Renal pelvis (tissue), 12 donors: ENCODE measurements at places on chromosomes 1 and 21. TPM values are rescaled to one million over a fixed set of nuclear protein-coding genes. Genes with fewer than 3 reads are reported as not detected.

Gene PADI1
- 0.08 TPM for polyA plus RNA-seq

Gene PLEKHA6
- polyA plus RNA-seq: 55.8 TPM

Gene TPTE
- polyA plus RNA-seq: 0.06 TPM

Gene FAM151A
- 35.8 TPM for polyA plus RNA-seq

Gene LCE2C
- not detected for polyA plus RNA-seq

Gene OLIG1
- polyA plus RNA-seq: 0.41 TPM

DNA sequence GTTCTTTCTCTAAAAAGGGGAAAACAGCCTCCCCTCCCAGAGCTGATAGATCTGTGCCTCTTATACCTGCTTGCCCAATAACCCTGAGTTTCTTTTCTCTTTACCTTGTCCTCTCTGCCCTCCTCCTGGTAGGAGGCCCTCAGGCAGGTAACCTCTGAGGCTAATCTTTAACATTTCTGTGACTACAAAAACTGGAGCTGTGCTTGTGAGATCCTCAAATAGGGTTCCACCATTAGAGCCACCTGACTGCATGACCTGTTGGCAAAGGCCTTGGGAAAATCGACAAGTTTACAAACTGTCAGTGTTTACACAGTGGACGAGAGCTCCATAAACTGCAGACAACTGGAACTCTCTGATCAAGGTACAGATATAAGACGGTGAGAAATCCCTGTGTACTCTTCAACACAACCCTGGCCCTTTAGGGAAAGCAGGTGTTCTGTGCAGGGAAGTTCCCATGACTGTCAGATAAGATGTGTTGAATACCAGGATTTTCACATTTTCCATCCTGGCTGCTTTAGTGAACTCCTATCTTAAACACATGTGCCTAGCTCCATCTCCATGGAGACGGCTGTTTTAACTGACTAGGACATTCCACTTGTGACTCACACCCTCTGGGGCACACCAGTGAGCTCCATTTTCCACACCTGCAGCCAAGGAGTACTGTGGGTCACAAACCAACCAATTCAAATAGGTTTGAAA is 38.3 kb downstream of the ECE1 start:
- no peak for DNase-seq

DNA sequence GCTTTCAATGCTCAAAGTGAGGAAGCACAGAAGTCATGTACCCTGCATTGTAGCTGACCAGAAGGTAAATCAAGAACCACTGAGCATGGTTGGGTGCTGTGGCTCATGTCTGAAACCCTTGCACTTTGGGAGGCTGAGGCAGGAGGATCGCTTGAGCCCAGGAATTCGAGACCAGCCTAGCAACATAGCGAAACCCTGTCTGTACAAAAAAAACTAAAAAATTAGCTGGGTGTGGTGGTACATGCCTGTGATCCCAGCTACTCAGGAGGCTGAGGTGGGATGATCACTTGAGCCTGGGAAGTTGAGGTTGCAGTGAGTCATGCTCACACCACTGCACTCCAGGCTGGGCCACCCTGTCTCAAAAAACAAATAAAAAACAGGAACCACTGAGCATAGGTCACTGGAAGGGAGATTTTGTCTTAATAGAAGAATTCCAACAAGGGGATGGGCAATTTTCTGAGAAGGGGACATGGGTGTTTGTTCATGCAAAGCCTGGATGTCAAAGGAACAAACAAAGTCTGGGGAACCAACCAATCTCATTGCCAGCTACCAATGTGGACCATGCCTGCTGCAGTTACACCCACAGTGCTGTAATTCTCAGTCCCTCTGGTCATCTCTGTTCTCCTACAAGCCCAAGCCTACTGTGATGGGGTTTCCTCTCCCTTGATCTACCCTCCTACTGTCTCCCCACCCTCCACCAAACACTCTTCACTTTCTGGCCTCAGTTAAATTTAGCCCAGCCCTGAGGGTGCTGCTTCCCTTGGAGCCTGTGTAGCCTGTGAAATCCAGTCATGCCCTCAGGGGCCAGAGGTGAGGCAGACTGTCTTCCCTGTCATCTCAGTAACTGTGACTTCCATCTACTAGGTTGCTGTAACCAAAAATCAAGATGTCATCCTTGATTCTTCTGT is 47.9 kb downstream of the ELF3 start:
- DNase-seq: no peak

- DNase-seq: peak; percentile 69
Measured at GRCh38 chr1:50023292-50024159, at the start of gene AGBL4. Gene AGBL4 (minus strand): TSS chr1:50023954.

DNA sequence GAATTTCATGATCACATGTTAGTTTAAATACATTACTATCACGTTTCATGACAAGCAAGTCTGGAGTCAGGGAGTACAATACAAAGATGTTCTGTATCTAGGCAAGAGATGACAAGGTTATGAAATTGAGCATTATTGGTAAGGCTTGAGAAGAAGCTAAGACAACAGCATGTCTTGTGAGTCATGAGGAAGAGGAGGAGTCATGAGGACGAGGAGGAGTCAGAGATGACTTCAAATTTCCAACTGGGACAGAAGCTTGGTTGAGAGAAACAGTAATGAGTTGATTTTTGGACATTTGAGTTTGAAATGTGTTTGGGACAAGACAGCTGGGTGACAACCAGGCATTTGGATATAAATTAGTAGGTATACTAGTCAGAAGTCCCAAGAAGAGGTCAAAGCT is 4.3 kb upstream of the UBE2U start:
- DNase-seq: no peak

DNA sequence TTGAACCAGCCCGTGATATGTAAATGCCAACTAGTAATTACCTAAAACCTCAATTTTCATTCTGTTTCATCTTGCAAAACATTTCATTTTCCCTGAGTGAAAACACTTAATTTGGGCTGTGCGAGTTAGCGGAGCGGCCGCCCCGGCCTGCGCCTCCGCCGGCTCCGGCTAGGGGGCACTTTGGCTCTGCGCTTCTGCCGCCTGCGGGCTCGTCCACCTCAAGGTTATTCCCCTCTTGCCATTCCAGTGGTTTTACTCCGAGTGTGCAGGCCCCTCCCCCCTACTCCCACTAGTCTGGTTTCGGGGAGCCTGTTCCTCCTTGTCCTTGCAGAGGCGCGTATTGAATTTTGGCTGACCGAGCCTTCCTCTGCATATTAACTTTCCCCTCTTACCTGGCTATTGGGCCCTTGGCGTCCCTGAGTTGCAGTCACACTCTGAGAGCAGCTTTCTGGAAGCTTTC is 55.6 kb downstream of the PEX14 start:
- DNase-seq: no peak

DNA sequence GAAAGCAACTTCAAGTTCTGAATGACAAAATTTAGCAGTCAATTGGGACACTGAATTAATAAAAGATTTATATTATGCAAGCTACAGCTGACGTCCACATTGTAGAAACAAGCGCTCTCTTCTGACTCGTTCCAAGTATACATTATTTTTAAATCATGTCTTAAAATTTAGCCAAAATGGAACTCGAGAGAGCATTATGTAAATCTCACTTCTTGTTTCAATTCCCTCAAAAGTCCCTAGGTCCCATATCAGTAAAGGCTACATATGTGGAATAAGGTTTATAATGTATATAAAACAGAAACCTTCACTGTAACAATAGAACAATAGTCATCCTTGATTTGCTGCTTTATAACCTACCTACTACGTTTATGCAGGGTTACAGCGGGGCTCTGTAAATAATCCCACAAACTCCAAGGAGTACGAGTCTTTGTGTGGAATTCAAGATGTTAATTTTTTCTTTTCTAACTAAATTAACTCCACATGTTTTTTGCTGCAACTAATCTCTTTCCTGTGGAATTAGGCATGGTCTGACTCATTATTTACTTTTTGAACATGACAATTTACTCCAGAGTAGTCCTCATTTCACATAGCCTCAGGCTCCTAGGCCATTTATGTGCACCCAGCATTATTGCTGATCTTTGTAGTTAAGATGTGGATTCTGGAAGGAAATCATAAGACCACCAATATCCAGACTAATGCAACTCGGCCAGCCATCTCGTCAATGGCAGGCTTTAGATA is 785.1 kb downstream of the LTN1 start:
- DNase-seq: no peak

DNA sequence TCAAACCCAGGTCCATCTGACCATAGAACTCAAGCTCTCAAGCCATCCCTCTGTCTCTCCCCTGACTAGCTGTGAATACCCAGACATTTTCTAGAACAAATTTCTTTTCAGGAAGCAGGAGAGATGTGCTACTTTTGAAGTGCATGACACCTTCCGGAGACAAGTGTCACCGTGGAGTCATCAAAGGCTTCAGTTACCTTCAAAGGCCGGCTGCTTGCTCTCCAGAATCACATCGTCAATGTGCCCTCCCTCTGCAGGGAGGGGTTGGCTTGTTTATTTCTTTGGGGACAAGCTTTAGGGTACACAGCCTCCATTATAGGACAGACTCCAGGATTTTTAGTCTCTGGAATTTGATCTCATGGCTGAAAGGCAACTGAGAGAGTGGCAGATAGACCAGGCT is 37.7 kb upstream of the IGSF21 start:
- no peak for DNase-seq

DNA sequence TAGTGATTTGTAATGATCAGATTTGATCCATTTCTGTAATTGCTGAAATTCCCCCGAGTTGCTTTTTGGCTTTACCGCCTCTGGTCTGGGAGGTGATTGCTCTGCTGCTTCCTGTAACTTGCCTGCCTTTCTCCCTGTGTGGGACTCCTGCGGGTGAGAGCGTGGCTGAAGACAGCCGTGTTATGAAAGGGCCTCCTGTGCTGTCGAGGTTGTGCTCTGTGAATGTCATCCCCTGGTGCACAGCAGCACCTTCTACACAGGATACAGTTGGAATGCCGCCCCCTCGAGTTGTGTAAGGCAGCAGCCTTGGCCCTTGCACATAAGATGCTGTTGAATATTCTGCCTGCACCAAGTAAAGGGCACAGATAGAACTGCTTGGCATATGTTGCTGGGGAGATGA is 5.9 kb downstream of the SOD1 start:
- no peak for DNase-seq

DNA sequence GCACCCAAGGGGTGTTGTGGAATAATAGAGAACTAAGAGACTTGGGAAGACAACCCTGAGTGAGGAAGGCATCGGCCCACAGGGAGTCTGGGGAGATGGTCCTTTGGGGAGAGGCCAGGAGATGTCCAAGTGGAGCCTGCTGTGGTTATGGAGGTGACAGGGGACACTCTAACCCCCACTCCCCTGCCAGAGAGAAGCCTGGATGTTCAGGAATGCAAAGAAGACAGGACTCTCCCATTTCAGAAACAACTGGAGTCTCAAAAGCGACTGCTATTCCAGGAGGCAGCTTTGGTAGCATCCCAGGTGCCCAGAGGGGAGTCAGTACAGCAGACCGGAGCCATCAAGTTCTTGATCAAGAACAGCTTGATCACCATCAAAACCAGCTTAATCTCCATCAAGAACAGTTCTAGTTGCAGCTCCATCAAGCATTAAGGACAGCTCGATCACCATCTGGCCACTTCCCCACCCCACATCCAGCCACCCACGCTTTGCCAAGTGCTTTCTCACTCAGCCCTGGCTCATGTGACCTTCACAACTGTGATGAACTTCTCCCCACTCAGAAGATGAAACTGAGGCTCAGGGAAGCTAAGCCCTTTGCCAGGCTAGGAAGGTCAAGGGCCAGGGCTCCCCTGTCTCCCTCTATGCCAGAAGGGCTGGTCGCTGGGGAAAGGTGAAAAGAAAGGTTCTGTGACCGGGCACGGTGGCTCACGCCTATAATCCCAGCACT is 743 bp downstream of the CD52 start:
- DNase-seq: no peak

DNA sequence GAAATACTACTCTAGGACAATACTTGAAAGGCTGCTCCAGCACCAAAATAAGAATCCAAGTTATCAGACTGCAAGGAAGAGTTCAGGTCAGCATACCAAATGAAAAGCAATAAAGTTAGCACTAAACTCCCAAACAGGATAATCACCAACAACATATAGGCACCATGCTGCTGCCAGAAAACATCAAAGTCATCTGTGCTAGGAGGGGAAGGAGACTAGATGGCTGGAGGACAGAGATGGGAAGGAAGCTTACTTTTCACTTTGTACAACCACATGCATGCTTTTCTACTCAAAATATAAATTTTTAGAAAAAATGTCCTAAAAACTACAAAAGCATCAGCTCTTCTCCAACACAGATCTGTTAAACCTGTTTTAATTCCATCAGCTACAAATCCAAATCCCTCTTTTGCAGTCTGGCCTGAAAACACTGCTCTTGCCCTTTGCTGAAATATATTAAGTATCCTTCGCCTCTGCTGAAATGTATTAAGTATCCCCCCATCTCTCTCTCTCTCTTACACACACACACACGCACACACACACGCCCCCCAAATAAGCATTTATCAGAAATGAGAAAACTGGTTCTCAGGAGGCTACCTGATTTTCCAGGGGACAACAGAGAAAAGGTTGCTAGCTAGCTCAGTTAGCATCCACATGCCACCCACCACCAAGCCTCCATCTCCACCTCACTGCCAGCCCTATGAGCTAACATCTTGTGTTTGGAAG is 1.5 kb downstream of the GATAD2B start:
- no peak for DNase-seq

GRCh38 chr1:87325982-87326738 is 2.5 kb upstream of the LMO4 start:
- peak; percentile 64 for DNase-seq

DNA sequence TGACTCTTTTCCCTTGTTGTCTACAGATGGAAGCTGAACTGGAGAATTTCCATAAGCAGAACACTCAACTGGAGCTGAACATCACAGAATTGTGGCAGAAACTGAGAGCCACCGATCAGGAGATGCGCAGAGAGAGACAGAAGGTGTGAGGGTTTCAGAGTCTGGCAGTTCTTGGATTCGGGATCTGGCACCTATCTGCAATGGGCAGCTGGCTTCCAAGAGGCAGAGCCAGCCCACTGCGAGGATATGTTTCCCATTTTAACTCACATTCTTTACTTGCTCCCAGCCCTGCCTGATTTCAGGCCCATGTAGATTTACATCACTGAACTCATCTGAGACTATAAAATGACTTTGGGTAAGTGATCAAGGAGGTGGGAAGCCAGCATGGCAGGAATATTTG is 37.3 kb upstream of the TMEM125 start:
- DNase-seq: no peak

GRCh38 chr21:44509539-44509938 is 30.5 kb downstream of the KRTAP10-1 start:
- DNase-seq: no peak

DNA sequence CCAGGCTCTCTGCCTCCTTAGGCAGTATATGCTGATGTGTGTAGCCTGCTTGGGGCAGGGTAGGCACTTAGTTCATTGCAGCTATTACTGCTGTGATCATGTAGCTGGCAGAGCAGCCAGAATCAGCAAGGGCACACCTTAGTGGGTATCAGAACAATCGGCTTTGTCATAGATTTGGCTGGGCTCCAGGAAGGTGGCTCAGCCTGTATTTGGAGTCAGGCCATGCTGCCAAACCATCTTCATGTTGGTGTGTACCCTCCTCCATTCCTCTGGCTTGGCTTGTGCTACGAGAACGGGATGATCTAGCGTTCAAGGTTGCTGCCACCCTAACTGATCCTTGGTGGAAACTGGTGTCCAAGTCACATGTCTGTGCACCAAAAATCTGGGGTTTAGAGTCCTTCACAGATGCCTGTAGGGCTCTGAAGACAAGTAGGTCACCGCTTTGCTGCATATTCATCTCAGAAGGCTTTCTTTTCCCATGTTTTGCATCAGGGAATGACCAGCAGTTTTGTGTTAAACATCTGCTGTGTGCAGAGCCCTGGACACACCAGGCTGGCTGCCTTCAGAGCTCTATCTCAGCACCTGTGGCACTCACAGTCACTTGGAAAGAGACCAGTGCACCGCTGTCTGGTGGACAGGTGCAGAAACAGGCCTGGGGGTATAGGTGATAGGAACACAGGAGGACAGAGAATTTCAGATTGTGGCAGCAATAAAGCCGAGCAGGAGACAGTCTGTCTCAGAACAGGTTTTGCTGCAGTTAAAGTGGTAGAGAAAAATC is 23.7 kb downstream of the VANGL1 start:
- no peak for DNase-seq

- DNase-seq: no peak
Measured at GRCh38 chr1:22883406-22883805, 89.3 kb downstream of the LACTBL1 start.
